Breast epithelium (tissue), 4 donors: ENCODE measurements at places on chromosomes 5 and 9.

GRCh38 chr9:82170866-82171265 lies 182.3 kb downstream of the SPATA31D1 start:
- H3K27ac ChIP-seq = no peak overlapping the region
- H3K4me3 ChIP-seq = no peak overlapping the region

DNA sequence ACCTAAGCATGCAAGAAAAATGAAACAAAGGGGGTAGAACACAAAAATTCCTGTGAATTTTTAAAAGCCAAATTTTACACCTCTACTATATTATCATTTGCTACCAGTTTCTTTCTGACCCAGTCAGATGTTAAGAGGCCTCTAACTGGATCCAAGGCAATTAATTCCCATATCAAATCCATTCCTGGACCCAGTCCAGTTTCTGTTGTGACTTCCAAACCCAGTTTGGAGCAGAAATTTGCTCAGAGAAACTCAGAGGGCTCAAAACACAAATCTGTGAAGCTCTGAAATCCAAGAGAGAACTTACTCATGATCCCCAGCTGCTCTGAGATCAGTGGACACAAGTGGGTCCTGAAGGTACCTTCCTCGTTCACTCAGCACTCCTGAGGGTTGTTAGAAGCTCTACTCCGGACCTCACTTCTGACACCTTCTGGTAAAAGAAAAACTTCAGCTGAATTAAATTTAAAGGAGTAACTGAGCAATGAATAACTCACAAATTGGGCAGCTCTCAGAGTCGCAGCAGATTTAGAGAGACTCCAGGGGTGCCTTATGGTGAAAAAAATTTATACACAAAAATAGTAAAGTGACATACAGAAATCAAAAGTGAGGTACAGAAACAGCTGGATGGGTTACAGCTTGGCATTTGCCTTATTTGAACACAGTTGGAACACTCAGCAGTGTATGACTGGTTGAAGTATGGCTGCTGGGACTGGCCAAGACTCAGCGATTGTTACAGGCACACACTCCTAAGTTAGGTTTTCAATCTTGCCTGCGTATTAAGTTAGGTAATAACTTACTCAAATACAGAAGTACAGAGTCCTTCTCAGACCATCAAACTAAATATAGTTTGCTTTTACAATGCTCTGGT lies 32.4 kb downstream of the INSL4 start:
- no peaks in the 10 kb centered on the region for H3K36me3 ChIP-seq
- no peak for DNase-seq
- H3K27me3 ChIP-seq = no peaks in the 10 kb centered on the region
- no peak overlapping the region for H3K27ac ChIP-seq
- H3K4me3 ChIP-seq = no peak overlapping the region

GRCh38 chr5:167071981-167072610 lies 1219.3 kb upstream of the WWC1 start:
- DNase-seq = no peak
- no peak overlapping the region for H3K27ac ChIP-seq
- H3K4me3 ChIP-seq = no peak overlapping the region
- H3K36me3 ChIP-seq = no peaks in the 10 kb centered on the region

- H3K27me3 ChIP-seq = no peaks in the 10 kb centered on the region
- DNase-seq = no peak
- no peaks in the 10 kb centered on the region for H3K36me3 ChIP-seq
- H3K4me1 ChIP-seq = no peaks in the 10 kb centered on the region
- H3K4me3 ChIP-seq = no peak overlapping the region
- H3K27ac ChIP-seq = no peak overlapping the region
These were observed 867.5 kb downstream of the MAT2B start for GRCh38 chr5:164372892-164373291.

DNA sequence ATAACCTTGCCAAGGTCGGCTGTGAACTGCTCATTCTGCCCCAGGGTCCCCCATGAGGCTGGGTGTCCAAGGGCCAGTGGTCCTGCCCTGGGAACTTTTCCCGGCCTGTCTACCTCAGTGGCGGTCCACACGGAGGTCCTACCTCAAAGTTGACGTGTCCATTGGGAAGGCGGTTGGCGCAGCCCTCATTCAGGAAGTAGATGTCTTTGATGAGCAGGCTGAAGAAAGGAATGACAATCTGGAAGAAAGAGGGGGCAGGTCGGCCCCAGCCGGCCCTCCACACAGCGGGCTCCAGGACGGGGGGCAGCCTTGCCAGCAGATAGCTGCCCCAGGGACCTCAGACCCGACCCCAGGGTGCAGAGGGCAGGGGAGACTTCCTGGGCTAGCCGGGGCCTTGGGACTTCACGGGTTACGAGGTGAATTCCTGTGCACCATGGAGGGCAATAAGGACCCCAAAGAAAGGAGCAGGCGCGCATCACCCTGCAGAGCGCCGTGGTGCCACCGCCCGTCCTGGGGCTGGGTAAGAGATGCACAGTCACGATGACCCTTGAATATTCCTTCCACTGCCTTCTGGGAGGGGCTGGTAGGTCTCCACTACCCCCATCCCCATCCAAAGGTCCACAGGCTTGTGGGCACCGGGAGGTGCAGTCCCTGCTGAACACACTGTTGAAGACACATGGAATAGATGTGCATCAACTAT lies 42.9 kb upstream of the RNF130 start:
- no peak overlapping the region for H3K27ac ChIP-seq
- DNase-seq = no peak
- H3K4me1 ChIP-seq = no peaks in the 10 kb centered on the region
- no peak overlapping the region for H3K4me3 ChIP-seq

GRCh38 chr9:107749787-107750444 lies 260.3 kb upstream of the KLF4 start:
- H3K4me3 ChIP-seq = no peak overlapping the region
- no peaks in the 10 kb centered on the region for H3K36me3 ChIP-seq
- DNase-seq = peak; percentile 77
- no peaks in the 10 kb centered on the region for H3K27me3 ChIP-seq
- peak overlapping the region; percentile 86 for H3K27ac ChIP-seq
- peaks cover 24% of the 10 kb centered on the region for H3K4me1 ChIP-seq

GRCh38 chr5:136001466-136001981 lies 27.3 kb upstream of the TGFBI start:
- H3K36me3 ChIP-seq = no peaks in the 10 kb centered on the region
- no peaks in the 10 kb centered on the region for H3K27me3 ChIP-seq
- H3K4me1 ChIP-seq = no peaks in the 10 kb centered on the region
- H3K4me3 ChIP-seq = no peak overlapping the region
- no peak overlapping the region for H3K27ac ChIP-seq

DNA sequence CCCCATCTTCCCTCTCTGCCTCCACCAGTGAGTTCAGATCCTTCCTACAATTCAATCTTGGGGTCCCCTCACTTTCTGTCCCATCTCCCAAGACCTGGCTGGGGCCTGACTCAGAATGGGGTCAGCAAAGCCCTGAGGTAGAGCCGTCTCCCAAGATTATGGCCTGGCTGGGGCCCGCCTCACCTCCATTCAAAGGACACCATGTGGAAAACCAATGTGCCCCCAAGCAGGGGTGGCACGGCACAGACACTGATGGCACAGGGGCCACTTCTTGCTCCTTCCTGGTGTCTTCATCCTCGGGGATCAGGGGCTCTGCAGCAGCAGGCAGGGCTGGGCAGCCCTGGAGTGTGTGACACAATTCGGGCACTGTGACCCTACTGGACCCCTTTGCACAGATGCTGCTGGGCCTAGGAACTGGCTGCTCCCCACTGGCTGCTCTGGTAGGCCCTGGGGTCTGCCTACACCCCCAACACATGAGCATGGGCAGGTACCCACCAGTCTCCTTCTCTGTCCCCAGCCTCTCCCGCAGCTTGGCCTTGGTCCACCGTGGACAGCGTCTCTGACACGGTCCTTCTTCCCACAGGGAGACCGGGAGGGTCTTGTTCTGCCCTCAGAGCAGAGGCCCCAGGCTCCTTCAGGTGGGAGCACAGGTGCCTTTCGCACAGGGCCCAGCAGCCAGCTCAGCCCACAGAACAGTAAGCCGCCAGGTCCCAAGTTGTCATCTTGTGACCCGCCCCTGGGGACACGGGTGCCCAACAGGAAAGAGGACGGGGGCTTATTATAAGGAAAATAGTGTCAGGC lies 89.5 kb downstream of the ADAMTS2 start:
- DNase-seq = no peak
- H3K4me3 ChIP-seq = no peak overlapping the region
- no peaks in the 10 kb centered on the region for H3K36me3 ChIP-seq
- no peaks in the 10 kb centered on the region for H3K4me1 ChIP-seq
- H3K27me3 ChIP-seq = no peaks in the 10 kb centered on the region

DNA sequence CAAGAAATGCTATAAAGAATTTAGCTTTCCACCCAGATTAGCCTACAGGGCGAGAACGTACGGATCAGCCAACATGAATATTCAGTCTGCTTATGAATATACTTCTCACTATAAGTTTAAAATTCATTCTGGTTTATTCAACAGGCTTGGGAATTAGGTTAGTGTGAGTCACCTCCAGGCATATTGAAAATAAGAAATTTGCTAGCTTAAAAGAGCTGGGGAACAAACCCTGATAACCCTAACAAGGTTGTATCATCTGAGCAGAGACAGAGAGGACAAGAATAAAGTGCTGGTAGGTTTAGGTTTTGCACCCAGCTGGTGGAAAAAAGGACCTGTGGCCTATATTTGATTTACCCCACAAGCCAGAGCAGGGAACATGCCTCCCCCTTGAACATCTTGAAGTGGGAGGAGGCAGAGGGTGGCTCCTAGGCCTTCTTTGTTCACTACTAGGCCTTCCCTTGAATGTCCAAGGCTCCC lies 12.3 kb downstream of the FNBP1 start:
- no peak overlapping the region for H3K27ac ChIP-seq
- no peak for DNase-seq
- no peak overlapping the region for H3K4me3 ChIP-seq

GRCh38 chr5:168318240-168318639 lies 26.8 kb downstream of the WWC1 start:
- no peak overlapping the region for H3K4me3 ChIP-seq
- no peak overlapping the region for H3K27ac ChIP-seq
- H3K36me3 ChIP-seq = no peaks in the 10 kb centered on the region
- DNase-seq = no peak
- H3K27me3 ChIP-seq = no peaks in the 10 kb centered on the region
- peaks cover 6% of the 10 kb centered on the region for H3K4me1 ChIP-seq

DNA sequence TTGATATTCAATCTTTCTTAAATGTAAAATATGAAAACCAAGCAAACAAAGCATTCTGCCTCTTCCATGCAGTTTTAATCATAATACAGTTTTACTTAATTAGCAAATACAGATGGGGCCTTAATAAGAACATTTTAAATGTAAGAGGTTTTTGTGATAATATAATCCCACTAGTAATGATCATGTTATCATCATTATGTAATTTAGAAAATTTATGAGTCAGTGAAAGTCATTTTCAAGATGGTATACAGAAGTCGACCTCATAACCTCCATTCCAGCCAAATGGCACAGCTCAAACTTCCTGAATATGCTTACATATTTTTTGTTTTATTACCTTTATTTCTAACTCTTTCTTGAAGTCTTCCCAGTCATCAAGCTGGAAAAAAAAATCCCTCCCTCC lies 102.2 kb upstream of the GNA14 start:
- no peaks in the 10 kb centered on the region for H3K27me3 ChIP-seq
- no peaks in the 10 kb centered on the region for H3K36me3 ChIP-seq
- H3K27ac ChIP-seq = no peak overlapping the region
- no peak for DNase-seq
- no peak overlapping the region for H3K4me3 ChIP-seq
- H3K4me1 ChIP-seq = no peaks in the 10 kb centered on the region

- no peaks in the 10 kb centered on the region for H3K4me1 ChIP-seq
- no peak for DNase-seq
- H3K4me3 ChIP-seq = no peak overlapping the region
- no peak overlapping the region for H3K27ac ChIP-seq
These were observed 30.0 kb downstream of the POLR1E start for GRCh38 chr9:37515620-37516258.

DNA sequence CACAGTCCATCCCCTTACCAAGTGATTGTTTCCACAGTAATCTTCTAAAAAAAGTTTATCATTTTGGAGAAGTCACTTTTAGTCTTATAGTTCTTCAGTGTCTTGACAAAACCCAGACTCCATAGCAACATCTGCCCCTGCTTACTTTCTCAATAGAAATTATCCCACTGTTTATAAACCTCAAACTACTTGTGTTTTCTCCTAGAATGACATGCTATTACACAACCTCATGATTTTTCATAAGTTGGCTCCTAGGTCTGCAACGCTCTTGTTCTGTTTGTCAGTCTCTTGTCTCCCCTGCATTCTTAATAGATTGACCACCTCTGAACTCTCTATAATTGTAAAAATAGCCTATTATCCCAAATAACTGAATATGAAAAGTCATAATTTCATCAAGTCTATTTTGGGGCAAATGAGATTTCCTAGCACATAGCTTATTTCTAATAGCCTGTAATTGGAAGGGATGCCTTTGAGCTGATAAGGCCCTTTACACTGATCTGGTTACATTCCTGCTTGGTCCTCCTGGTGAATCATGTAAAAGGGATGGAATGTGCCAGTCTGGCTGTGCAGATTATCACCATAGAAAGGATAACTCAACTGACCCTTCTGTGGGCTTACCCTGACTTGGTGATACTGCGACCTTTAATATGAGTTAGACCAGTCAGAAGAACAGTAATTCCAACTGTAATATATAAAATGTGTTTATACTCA lies 69.6 kb downstream of the CHSY3 start:
- no peak overlapping the region for H3K4me3 ChIP-seq
- DNase-seq = no peak
- no peaks in the 10 kb centered on the region for H3K36me3 ChIP-seq
- no peaks in the 10 kb centered on the region for H3K4me1 ChIP-seq
- H3K27ac ChIP-seq = no peak overlapping the region

DNA sequence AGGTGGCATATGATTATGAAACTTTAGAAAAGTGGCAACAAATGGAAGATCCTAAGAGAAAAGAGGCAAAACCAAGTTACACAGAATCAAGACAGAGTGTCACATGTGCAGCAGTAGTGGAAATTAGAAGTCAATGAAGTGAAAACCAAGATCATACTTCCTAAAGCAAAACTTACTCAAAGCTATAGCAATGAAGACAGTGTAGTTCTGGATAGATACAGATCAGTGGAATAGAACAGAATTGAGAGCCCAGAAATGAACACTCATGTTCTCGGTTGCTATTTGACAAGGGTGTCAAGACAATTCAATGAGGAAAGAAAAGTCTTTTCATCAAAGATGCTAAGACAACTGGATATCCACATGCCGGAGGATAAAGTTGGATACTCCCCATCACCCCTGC lies 43.5 kb downstream of the NAA35 start:
- no peak overlapping the region for H3K27ac ChIP-seq
- DNase-seq = no peak
- H3K4me1 ChIP-seq = no peaks in the 10 kb centered on the region
- no peak overlapping the region for H3K4me3 ChIP-seq
- no peaks in the 10 kb centered on the region for H3K27me3 ChIP-seq

DNA sequence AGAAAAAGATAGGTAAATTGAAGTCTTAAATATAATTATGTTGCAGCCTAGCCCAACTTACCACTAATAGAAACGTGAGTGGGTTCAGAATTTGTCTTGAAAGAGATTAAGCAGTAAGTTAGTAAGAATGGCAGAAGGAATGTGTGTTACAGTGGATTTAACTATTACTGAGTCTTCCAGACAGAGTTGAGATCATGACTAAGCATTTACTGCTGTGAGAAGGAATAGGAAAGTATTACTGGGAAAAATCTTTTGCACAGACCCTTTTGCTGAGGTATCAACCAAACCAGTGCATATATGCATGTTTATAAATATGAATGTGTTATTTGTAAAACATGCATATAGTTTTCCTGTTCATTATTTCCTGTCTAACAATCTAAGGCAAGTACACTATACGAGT lies 112.8 kb upstream of the EFNA5 start:
- H3K27ac ChIP-seq = no peak overlapping the region
- no peaks in the 10 kb centered on the region for H3K4me1 ChIP-seq
- H3K27me3 ChIP-seq = no peaks in the 10 kb centered on the region
- H3K4me3 ChIP-seq = no peak overlapping the region
- no peak for DNase-seq
